ENCODE measurements at places on chromosomes 3 and 15.
A peak's percentile ranks its signal among the peaks of the same experiment; 100 is the strongest.

GRCh38 chr15:66388576-66388975 lies 1.9 kb downstream of the MAP2K1 start:
- DNase-seq, result no peak

- DNase-seq, result no peak
Measured at GRCh38 chr15:76223521-76223920, 87.7 kb downstream of the ETFA start.

DNA sequence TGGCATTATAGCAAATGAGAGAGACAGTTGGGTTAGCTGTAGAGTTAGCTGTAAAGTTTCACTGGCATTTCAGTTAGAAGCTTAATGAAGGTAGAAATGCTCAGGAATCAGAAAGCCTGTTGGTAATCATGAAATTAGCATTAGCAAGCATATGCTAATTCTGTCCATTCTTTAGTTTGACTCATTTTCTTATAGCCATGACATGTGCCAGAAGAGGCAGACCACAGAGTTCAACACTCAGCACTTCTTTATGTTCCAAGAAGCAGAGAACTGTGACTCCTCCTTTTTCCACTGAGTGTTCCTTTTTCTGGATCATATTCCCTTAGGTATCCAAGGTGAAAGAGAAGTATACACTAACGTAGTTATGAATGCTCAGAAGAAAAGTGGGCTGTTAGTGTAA lies 276.2 kb upstream of the SGO1 start:
- DNase-seq, result no peak

GRCh38 chr3:79765911-79766310 lies 1.9 kb downstream of the ROBO1 start:
- no peak for DNase-seq

- DNase-seq, result no peak
Measured at GRCh38 chr3:58307639-58308215, 1.4 kb downstream of the HTD2 start.

DNA sequence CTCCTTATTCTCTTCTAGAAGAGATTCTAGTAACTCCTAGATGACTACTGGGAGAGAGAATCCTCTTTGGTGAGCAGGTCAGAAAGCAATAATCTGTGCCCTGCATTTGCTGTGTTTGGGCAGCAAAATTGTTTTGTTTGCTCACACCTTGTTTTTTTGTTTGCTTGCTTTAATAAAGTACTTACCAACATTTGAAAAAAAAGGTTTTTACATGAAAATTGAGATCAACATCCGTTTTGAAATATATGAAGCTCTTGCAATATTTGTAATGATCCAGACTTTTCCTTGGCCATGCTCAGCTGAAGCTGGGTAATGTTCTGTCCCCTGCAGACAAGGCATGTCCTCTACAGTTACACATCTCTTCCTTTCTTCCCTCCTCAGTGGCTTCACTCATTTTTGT lies 62.2 kb downstream of the DIPK2A start:
- DNase-seq, result no peak

DNA sequence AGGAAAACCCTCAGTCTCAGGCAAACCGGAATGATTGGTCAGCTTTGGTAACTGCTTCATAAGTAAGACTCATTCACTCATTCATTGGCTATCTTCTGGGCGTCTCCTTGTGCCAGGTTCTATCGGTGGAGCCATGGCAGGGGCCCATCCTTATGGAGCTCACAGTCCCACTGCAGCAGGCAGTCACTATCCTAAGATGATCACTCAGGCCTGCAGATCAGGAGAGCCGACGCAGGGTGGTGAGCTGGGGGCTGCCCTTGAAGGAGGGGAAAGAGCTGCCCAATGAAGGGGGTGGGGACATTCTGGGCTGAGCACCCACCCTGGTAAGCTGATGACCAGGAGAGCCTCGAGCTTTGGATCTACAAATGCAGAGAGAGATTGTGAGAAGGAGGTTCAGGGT lies 20.5 kb upstream of the FGD5 start:
- DNase-seq, result no peak

- no peak for DNase-seq
Measured at GRCh38 chr3:24678421-24678865, 183.8 kb upstream of the THRB start.

- DNase-seq, result no peak
Measured at GRCh38 chr15:52010633-52011595, 8.1 kb upstream of the MAPK6 start.

DNA sequence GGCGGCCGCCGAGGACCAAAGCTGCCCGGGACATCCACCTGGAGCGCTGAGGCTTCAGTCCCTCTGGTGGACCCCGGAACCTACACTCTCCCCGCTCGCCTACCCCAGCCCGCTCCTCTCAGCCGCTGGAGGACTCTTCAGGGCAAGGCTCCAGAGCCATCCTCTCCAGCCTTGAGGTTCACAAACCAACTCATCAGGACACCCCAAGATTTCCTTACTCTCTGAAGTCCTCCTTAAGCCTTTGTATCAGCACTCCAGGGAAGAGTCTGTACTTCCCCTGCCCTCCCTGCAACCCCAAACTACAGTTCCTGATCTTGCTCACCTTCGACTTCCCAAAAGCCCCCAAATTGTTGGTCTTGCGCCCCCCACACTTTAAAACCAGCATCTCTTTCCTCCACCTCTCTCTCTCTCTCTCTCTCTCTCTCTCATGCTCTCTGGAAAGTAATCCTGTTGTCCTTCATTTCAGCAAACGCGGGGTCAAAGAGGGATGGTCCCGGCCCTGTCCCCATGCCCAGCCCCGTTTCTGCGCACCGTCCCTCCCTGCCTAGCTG lies 438 bp downstream of the THBS1 start:
- no peak for DNase-seq

GRCh38 chr15:49848282-49848724 lies 227.5 kb downstream of the DTWD1 start:
- no peak for DNase-seq

DNA sequence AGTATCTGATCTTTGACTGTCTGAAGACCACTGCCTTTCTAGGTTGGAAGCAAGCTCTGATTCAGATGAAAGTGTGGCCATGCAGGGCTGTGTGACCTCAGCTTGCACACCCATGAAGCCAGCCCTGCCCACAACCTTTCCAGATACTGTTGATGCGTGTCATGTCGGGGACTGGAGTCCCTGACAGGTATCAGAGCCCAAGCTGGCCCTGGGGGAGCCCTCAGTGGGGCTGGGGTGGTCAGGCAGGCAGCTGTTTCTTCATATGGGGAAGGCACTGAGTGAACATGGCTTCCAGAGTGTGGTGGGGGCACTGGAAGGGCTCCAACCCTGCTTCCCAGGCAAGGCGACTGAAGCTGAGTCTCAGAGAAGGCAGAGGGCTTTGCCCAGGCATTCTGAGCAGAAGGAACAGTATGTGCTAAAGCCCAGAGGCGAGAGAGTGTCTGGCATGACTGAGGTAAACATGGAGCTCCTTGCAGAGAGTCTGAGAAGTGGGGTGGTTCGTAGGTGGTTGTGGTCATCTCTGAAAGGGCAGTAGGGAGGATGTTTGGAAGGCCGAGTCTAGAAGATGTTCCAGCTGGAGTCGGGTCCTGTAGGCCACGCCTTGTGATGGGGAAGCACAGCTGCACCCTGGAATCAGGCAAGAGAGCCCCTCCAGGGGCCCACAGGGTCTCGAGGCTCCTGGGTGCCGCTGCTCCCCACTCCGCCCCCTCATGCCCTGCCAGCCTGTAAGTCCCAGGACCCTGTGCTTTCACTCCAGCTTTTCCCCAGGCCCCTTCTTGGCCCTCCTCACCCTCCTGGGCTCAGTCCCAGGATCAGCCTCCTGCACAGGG lies 122.2 kb downstream of the EEFSEC start:
- no peak for DNase-seq

DNA sequence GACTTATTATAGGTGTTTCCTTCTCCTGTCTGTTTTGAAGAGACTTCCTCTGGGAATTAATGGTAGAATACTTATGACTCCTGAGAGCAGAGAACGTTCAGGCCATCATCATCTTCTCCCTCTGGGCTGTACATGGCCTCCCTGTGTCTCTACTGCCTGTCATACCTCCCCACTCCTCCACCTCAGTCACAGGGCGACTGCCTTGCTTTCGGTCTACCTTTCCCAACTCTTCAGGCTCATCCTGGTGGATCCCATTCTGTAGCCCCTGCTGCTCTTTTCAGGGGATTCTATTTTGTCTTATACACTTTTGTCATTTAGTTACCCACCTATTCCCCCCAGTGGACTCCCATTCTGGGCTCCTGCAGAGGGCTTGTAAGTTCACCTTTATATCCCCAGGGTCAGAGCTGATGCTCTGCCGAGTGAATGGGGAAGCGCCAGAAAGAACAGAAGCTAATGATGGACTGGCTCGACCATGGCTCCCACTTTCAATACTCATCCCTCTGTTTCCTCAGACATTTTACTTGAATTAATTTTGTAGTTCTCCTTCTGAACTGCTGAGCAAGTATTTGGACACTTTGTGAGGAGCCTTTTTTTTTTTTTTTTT lies 28.6 kb downstream of the FNDC3B start:
- no peak for DNase-seq

- no peak for DNase-seq
Measured at GRCh38 chr3:71226565-71227269, 356.8 kb downstream of the FOXP1 start.

DNA sequence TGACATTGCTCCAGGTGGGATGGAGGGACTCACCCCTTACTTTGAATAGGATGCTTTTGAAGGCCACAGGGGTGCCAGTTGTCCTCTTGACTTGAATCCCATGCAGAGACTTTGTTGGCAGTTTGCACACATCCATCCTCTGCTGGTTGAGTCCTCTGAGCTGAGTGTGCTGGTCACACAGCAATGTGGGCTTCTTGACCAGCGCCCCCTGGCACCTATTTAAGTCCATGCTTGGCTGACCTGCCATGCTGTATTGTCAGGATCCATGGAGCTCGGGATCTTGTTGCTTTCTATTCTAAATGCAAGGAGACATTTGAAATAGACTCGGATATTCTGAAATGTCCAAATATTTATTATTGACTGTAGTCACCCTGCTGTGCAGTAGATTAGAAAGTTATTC lies 19.8 kb downstream of the RAB7A start:
- no peak for DNase-seq

- DNase-seq, result no peak
Measured at GRCh38 chr3:72951259-72951722, 45.3 kb upstream of the PPP4R2 start.

GRCh38 chr3:13654330-13655060 lies 105.6 kb downstream of the FBLN2 start:
- DNase-seq, result peak; percentile 22

DNA sequence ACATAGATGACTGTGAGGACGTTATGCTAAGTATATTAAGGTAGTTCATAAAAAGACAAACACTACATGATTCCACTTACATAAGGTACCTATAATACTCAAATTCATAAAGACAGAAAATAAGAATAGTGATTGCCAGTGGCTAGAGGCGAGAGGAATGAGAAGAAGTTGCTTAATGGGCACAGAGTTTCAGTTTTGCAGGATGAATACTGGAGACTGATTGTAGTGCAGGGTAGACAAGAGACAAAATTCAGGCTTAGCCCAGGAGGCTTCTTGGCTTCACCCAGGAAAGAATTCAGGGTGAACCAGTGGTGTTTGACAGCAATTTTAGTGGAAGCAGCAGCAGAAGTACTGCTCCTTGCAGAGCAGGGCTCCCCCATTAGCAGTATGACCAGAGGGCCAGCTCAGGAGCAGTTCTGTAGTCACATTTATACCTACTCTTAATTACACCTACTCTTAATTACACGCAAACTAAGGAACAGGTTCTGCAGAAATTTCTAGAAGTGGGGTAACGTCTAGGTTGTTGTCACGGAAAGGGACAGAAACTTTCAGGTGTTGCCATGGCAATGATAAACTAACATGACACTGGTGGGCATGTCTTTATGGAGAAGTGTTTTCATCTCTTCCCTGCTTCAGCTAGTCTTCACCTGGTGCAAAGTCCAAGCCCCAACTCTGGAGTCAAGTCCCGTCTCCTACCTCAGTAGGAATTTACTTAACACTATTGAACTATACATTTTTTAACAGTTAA lies 55.2 kb downstream of the TBL1XR1 start:
- no peak for DNase-seq

DNA sequence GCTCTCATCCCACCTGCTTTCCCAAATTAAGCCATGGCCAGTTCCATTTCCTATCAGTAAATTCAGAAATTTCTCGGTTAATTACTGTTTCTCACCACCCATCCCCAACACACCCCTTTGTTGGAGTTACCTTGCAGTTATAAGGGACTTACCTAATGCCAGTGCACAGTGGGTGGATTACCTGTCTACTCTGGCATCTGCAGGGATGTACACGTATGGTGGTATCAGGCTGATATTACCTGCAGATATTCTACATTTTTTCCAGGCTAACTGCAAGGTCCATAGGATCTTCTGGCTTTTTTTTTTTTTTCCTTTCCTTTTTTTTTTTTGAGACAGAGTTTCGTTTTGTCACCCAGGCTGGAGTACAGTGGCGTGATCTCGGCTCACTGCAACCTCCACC lies 7.9 kb upstream of the MRAS start:
- no peak for DNase-seq

DNA sequence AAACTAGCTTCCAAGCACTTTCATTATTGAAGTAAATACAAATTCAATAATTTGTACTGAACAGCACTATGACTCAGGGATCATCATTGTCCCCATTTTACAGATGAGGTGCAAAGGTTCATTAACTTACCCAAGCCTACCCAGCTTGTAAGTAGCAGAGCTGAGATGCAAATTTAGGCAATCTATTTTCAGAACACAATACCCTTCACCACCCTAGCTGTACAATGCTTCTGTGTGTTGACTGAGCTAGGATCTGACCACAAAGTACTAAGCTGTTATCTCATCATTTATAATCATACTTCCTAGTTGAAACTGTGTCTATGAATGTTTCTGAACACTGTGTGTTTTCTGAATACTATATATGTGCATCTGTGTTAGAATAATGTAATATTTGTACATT lies 3.2 kb upstream of the ILDR1 start:
- DNase-seq, result no peak

DNA sequence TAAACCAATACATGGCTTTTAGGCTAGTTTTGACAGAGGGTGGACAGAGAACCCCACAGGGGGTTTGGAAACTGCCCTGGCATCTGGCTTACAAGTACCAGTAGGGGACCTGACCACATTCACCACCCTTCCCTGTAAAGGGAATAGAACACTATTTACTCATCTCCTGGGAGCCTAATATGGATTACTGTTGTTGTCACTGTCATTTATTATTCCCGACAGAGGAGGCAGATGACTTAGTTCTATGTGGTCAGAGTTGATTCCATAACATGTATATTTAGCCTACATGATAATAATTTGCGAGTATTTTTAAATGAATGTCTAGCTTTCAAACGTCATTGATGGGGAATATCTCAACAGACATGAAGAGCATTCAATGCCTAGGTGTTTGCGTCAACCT lies 15.9 kb downstream of the ZBTB38 start:
- DNase-seq, result no peak

Measured in neural crest cell (in vitro differentiated cells).